T-cell (primary cell): ENCODE measurements at places on chromosomes 13 and 19.

DNA sequence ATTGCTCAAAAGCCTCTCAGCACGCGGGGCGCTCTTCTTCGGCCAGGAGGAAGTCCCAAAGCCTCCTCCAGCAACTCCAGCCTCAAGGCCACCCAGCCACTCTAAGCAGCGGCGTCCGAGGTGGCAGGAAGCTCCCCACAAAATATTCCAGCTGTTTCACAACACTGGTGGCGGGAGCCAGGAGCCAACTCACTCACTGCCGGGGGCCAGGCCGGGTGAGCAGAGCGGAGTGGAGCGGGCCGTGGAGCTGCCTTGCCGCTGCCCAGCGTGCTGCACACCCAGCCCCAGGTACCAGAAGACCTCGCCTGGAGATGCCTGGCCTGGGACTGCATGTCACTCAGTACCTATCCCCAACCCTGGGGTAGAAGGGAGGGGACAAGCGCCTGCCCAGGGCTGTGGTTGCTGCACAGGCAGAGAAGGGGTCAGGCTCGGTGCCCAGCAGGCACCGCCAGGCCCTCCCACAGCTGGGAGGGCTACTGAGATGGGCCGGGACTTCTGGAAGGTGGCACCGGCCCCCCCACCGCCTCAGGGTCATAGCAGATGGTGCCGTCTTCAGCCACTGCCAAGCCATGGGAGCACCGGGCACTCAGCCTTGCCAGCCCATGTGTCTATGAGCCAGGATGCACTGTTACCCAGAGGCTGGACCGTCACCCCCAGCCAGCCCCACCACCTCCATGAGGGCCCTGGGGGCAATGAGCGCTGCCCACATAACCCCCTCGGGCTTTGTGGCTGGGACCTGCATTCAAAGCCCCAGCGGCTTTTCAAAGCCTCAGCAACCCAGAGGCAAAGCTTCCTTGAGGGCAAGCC lies 59.2 kb downstream of the MLLT1 start:
- no peak for DNase-seq
- no peak overlapping the region for H3K4me3 ChIP-seq
- H3K36me3 ChIP-seq = peaks cover 25% of the 10 kb centered on the region
- H3K27me3 ChIP-seq = no peaks in the 10 kb centered on the region
- no peaks in the 10 kb centered on the region for H3K4me1 ChIP-seq
- H3K27ac ChIP-seq = no peak overlapping the region

DNA sequence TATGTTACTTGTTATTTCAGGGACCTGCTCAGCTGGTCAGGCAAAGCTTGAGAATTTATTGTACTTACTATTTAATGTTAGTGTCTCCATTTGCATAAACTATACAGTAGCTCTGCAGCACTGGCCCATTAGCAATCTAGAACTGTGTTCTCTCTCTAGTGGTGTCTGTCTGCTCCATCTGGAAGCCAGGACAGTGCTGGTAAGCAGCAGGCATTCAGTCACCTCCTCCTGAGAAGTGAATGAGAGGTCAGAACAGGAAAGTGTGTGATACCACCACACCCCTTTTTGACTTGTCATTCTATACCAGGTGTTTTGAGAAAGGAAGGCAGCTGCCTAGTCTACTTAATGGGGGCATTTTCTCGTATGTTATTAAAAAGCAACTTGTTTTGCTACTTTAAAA lies 3.9 kb downstream of the COG3 start:
- H3K27me3 ChIP-seq = no peaks in the 10 kb centered on the region
- no peak for DNase-seq
- H3K4me1 ChIP-seq = peaks cover 25% of the 10 kb centered on the region
- no peak overlapping the region for H3K4me3 ChIP-seq
- H3K27ac ChIP-seq = no peak overlapping the region

GRCh38 chr19:17243211-17243829 lies 2.4 kb downstream of the NR2F6 start:
- H3K4me3 ChIP-seq = no peak overlapping the region
- H3K36me3 ChIP-seq = no peaks in the 10 kb centered on the region
- H3K27ac ChIP-seq = no peak overlapping the region
- H3K27me3 ChIP-seq = peaks cover 18% of the 10 kb centered on the region

- H3K27me3 ChIP-seq = no peaks in the 10 kb centered on the region
- no peak overlapping the region for H3K4me3 ChIP-seq
- H3K27ac ChIP-seq = no peak overlapping the region
- no peak for DNase-seq
- no peaks in the 10 kb centered on the region for H3K4me1 ChIP-seq
Observed at GRCh38 chr13:57030671-57031070, 110.0 kb upstream of the PRR20A start.

- H3K27ac ChIP-seq = peak overlapping the region; percentile 73
- no peaks in the 10 kb centered on the region for H3K27me3 ChIP-seq
- peaks cover 6% of the 10 kb centered on the region for H3K4me1 ChIP-seq
- H3K36me3 ChIP-seq = no peaks in the 10 kb centered on the region
- no peak for DNase-seq
- no peak overlapping the region for H3K4me3 ChIP-seq
Observed at GRCh38 chr19:19444681-19445155, 39.2 kb downstream of the GATAD2A start.

DNA sequence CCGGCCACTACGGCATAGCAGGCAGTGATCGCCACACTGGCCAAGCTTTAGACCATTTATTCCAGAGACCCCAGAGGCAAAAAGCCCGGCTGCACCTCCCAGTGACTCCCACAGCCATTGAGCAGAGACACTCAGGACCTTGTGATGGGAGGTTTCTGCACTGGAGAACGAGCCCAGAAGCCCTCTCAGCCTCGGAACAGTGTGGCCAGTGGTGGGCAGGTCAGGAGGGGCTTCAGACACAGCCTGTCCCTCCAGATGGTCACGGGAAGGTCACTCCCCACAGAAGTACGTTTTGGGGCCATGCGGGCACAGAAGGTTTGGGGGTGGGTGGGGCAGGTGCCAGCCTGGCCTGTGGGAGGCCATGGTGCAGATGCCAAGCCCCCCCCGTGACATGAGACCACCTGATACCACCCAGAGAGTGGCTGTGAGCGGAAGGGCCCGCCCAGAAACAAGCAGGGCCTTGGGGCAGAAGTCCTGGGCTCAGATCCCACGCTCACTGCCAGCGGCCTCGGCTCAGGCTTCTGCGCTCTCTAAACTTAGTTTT lies 599 bp upstream of the F10 start:
- H3K4me3 ChIP-seq = no peak overlapping the region
- H3K4me1 ChIP-seq = no peaks in the 10 kb centered on the region
- no peak overlapping the region for H3K27ac ChIP-seq
- H3K27me3 ChIP-seq = no peaks in the 10 kb centered on the region

GRCh38 chr13:108402850-108403249 lies 133.3 kb downstream of the TNFSF13B start:
- no peak overlapping the region for H3K4me3 ChIP-seq
- no peaks in the 10 kb centered on the region for H3K36me3 ChIP-seq
- H3K27ac ChIP-seq = no peak overlapping the region
- no peak for DNase-seq
- no peaks in the 10 kb centered on the region for H3K27me3 ChIP-seq

- H3K27ac ChIP-seq = peak overlapping the region; percentile 44
- peaks cover 57% of the 10 kb centered on the region for H3K4me1 ChIP-seq
- peak; percentile 30 for DNase-seq
- peak overlapping the region; percentile 17 for H3K4me3 ChIP-seq
Observed at GRCh38 chr19:49932731-49933131, 3.4 kb upstream of the NUP62 start.

DNA sequence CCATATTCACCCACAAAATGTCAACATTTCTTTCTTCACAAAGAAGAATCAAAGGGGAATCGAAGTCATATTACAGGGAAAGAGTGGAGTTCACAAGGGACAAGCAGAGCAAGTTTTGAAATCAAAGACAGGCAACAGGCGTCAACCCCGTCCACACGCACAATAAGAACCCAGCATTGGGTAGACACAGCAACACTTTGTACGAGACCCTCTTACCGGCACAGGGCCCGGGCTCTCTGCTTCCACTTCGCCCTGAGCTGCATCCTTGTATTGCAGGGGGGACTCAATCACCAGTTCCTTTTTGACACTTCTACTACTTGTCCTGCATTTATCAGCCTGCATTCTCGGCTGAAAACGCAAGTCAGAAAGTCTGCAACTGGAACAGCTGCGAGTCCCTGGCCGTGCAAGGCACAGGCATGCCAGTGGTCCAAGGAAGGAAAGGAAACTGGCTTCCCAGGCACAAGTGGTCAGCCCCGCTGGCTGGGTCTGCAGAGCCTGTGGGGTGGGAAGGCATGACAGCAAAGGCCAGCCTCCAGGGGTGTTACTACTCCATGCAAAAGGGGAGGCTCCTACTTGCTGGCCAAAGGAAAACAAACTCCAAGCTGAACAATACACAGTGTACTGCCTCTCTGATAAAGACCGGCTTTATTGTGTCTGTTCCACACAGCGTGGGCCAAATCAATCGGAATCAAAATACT lies at the start of gene DOCK9:
Gene DOCK9, minus strand, starts transcription at position 497 of the 698 bp plus-strand sequence. Its CDS starts 155 bp downstream, at position 342.
- no peak for DNase-seq
- no peak within 1 kb of the TSS for H3K27ac ChIP-seq
- no peaks in the 10 kb centered on the region for H3K36me3 ChIP-seq
- no peaks in the 10 kb centered on the region for H3K27me3 ChIP-seq

GRCh38 chr13:98821372-98822224 lies 69.1 kb upstream of the SLC15A1 start:
- H3K4me3 ChIP-seq = no peak overlapping the region
- H3K27ac ChIP-seq = no peak overlapping the region
- DNase-seq = no peak
- H3K27me3 ChIP-seq = no peaks in the 10 kb centered on the region
- H3K36me3 ChIP-seq = peaks cover 77% of the 10 kb centered on the region

- no peaks in the 10 kb centered on the region for H3K27me3 ChIP-seq
- DNase-seq = no peak
- H3K4me1 ChIP-seq = no peaks in the 10 kb centered on the region
- H3K4me3 ChIP-seq = no peak overlapping the region
- no peaks in the 10 kb centered on the region for H3K36me3 ChIP-seq
- no peak overlapping the region for H3K27ac ChIP-seq
Observed at GRCh38 chr13:42239644-42240043, 32.3 kb upstream of the AKAP11 start.

- H3K36me3 ChIP-seq = no peaks in the 10 kb centered on the region
- H3K27ac ChIP-seq = no peak overlapping the region
- no peaks in the 10 kb centered on the region for H3K4me1 ChIP-seq
- DNase-seq = no peak
- no peaks in the 10 kb centered on the region for H3K27me3 ChIP-seq
Observed at GRCh38 chr13:109922518-109922917, 136.1 kb upstream of the IRS2 start.

DNA sequence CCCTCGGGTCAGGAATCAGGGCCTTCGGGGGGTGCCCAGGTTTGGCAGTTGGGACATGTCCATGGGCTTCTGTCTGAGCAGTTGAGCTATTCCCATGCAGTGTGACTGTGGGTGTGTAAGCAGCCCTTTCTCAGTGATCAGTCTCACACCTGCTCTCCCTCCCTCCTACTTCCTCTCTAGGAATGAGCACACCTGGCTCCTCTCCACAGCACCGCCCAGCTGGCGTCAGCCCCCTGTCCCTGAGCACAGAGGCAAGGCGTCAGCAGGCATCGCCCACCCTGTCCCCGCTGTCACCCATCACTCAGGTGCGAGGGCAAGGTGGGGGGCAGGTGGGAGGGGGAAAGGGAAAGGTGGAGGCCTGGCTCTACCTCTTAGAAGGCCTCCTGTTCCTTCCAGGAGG lies 25.9 kb downstream of the COMP start:
- no peaks in the 10 kb centered on the region for H3K27me3 ChIP-seq
- no peaks in the 10 kb centered on the region for H3K4me1 ChIP-seq
- no peak for DNase-seq
- H3K27ac ChIP-seq = no peak overlapping the region

- no peak for DNase-seq
- no peaks in the 10 kb centered on the region for H3K27me3 ChIP-seq
- no peaks in the 10 kb centered on the region for H3K36me3 ChIP-seq
- no peak overlapping the region for H3K4me3 ChIP-seq
- no peak overlapping the region for H3K27ac ChIP-seq
Observed at GRCh38 chr13:79525064-79525857, 44.3 kb downstream of the NDFIP2 start.

DNA sequence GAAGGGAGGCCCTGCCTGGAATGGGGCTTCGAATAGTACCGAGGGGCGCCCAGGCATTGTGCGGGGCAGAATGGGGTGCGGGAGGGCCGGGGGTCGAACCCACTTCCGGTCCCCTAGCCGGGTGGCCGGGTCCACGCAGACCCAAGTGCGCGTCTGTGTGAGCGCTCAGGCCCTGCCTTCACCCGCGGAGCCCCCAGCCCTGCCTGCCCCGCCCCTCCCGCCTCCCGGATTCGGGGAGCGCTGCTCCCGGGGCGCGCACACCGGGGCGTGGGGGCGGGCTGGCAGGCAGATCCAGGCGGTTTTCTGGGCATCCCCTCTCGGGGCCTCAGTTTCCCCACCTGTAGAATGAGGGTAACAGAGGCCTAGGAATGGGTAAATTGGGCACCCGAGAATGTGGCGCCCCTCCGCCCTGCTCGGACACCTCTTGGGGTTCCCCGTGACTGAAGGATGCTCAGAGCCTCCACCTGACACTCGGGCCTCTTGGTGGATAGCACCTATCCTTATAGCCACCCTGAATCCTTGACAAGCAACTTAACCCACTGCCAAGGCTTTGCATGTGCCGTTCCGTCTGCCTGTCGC lies 682 bp downstream of the PIK3R2 start:
- peak overlapping the region; percentile 55 for H3K27ac ChIP-seq
- H3K4me3 ChIP-seq = peak overlapping the region; percentile 86
- H3K36me3 ChIP-seq = peaks cover 11% of the 10 kb centered on the region
- DNase-seq = no peak
- no peaks in the 10 kb centered on the region for H3K27me3 ChIP-seq

DNA sequence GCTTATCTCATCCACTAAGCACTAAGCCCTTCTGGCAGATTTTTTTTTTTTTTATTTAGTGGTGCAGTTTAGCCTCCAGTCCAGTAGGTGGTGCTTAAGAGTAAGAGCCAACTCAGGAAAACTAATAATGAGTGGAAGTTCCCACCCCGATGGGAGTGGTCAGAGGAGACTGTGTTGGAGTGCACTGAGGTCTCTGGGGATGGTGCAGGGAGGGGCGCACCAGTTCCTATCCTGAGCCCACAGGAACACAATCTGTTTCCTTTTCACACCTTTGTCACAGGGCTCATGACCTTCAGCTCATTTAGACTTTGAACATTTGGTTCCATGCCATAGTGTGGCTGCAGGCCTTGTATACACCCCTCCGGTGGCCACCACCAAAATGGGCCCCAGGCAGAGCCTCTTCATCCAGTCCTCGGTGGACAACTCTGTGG lies 367.4 kb downstream of the SPRY2 start:
- no peaks in the 10 kb centered on the region for H3K36me3 ChIP-seq
- H3K27ac ChIP-seq = no peak overlapping the region
- H3K4me3 ChIP-seq = no peak overlapping the region

- H3K27me3 ChIP-seq = no peaks in the 10 kb centered on the region
- H3K27ac ChIP-seq = no peak overlapping the region
- no peak for DNase-seq
- no peak overlapping the region for H3K4me3 ChIP-seq
- no peaks in the 10 kb centered on the region for H3K36me3 ChIP-seq
Observed at GRCh38 chr13:30340331-30341250, 33.2 kb upstream of the KATNAL1 start.

DNA sequence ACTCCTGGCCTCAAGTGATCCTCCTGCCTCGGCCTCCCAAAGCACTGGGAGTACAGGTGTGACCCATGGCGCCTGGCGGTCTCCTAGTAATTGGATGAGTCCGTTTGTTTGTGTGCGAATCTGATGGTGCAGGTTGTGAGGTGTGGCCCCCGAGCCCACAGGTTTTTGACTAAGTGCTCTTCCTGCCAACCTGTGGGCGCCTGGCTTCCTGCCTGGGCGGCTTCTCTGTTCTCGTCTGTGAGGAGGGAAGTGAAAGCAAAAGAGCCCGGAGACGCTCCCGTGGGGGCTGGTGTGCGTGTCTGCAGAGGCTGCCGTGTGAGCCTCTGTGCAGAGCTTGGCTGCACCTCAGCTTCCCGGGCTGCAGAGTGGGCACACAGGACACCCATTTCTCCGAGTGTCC lies 10.0 kb downstream of the ARHGAP45 start:
- no peaks in the 10 kb centered on the region for H3K27me3 ChIP-seq
- peak overlapping the region; percentile 81 for H3K4me3 ChIP-seq
- peaks cover 96% of the 10 kb centered on the region for H3K4me1 ChIP-seq
- H3K27ac ChIP-seq = peak overlapping the region; percentile 93
